Urinary bladder (tissue), 4 donors: ENCODE measurements at places on chromosomes 2 and 18. TPM values are rescaled to one million over a fixed set of nuclear protein-coding genes. Genes with fewer than 3 reads are reported as not detected.
A peak's percentile ranks its signal among the peaks of the same experiment; 100 is the strongest.

DNA sequence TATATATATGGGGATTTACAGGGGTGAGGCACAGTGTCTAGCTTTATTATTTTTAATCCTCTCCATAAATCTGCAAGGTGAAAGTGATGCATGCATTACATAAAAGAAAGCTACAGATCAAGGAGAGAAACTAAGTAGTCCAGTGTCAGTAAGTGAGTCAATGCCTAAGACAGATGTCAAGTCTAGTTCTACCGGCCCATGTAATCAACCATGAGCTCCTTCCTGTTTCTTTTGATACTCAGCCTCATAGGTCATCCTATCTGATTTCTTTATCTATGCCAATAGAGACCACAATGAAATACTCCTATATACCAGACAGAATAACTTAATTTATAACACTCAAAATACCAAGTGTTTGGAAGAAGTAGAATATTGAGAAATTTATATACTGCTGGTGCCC is 20.2 kb upstream of the GYPC start:
- DNase-seq, result no peak

GRCh38 chr18:24602201-24602600 is 141.8 kb downstream of the HRH4 start:
- no peak for DNase-seq

GRCh38 chr2:176107731-176108181 is 676 bp downstream of the HOXD11 start:
- no peak for DNase-seq

DNA sequence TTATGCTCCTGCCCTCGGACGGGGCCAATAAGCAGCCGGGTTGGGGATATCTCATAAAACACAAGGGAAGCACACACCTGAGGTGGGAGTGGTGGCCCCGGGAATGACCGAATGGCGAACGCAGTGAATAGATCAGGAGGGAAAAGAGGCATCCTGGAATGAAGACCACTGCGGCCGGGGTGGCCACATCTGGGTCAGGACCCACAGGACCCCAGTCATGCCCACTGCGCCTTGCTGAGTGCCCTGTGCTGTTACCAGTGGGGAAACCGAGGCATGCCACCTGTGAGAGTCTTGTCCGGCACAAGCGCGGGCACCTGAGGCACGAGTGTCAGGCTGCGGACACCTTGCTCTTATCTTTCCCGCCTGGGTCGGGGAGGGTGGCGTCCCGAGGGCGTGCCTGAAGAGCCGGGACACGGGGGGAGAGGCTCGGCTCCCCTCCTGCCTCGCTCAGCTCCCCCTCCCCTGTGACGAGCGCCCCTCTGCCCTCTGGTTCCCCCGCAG is 1.6 kb downstream of the PDCD1 start:
- no peak for DNase-seq

DNA sequence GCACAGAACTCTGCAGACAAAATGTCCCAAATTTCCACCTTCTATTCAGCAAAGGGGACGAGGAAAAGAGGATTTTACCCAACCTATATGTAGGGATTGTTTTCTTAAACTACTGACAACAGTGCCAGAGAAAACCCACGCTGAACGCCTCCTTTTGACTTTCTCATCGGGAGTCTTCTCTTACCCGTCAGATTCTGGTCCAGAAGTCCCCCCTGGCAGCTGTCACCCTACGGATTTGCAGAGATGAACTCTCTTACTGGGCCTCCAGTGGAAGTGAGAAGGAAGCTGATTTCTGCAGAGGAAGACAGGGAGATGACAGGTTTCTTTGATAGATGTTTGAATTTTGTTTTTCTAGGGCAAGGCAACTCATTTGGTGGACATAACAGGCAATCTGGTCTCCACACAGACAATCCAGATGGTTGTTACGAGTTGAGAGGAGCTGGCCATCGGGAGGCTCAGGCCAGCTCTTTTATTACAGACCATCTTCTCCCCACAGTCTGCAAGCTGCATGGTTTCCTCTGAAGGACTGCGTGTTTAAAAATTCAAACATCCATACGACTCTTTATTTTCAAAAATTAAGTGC is 804.3 kb downstream of the RNF144A start:
- DNase-seq, result no peak

DNA sequence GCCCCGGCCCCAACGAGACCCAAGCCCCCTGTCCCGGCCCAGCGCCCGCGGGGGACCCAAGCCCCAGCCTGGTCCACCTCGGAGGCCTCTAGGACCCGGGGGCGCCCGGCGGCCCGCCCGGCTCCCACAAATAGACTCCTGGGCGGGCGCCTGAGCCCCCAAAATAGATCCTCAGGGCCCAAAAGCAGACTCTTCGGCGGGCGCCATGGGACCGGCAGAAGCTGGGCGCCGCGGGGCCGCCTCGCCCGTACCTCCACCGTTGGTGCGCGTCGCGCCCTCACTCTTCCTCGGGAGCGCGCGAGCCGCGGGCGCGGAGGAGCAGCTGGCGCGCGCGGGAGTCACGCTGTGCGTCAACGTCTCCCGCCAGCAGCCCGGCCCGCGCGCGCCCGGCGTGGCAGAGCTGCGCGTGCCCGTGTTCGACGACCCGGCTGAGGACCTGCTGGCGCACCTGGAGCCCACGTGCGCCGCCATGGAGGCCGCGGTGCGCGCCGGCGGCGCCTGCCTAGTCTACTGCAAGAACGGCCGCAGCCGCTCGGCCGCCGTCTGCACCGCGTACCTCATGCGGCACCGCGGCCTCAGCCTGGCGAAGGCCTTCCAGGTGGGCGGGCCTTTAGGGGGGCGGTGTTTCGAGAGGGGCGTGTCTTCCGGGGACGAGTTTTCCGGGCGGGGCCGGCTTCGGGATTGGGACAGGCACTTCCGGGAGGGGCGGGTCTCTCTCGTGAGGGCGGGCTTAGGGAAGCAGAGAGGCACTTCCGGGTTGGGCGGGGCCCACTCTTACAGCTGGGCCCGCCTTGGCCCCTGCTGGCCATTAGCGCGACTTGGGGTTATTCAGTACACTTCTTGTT is 545 bp downstream of the DUSP28 start:
- DNase-seq, result peak; percentile 96

GRCh38 chr18:67041334-67041733 is 437.4 kb upstream of the CDH19 start:
- no peak for DNase-seq

DNA sequence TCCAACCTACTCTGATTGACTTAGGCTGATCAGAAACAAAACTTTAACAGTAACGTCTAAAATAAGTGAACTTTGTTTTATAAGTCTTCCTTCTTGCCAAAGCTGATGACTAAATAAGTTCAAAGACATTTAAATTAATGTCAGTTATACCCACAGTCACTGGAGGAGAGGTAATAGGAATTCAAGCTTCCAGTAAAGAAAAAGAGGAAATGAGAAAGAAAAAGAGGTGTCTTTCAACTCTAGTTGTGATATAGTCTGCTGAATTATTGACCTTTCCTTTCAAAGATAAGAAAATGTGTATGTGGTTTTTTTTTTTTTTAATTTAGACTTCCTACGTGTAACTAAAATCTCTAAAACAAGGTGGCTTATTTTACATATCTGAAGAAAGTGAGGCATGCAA is 191.5 kb downstream of the SLC8A1 start:
- no peak for DNase-seq

DNA sequence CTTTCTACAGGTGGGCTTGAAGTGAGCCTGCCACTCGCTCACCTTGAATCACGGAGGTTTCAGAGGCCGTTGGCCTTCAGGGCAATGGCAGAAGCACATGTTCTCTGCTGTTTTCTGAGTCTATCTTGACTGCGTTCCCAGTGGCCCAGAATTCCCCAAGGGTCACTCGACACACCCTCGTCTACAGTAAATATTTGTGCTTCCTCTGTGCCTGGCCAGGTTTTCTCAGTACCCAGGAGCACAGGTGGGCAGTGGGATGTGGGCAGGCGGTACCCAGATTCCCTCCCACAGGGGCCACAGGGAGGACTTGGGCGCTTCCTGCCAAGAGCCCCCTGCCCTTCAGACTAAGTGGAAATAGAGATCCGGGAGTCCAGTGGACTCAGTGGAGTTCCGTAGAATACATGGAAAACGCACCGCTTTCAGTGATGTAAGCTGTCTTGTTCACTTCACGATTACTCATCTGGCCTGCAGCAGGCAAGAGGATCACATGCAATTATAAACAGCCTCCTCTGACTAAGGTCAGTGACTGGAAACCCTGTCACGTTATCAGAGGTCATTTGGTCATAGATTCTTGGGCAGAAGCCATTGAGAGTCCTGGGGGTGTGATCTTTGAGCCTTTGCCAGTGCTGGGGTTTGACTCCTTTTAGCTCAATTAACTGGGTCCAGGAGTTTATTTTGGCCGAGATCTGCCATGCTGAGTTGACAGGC is 179.8 kb downstream of the NEDD4L start:
- no peak for DNase-seq

GRCh38 chr2:143574069-143574468 is 444.9 kb downstream of the ARHGAP15 start:
- DNase-seq, result no peak

DNA sequence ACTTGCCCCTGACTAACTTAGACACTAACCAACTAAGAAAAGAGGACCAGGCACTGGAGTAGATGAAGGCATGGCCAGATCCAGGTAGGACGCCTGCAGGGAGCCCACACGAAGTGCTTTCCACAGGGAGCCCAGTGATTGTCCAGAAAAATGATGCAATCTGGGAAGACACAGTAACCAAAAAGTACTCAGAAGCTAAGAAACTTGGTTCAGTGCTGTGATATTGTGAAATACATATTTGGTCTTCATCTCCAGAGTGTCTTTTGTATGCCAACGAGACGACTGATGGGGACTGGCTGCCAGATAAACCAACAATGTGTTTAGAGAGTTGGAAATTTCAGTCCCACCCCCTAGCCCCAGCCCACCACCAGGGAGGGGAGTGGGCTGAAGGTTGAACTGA is 135.0 kb downstream of the SP3 start:
- no peak for DNase-seq

- DNase-seq, result peak; percentile 59
These were observed 45.5 kb upstream of the LRRTM4 start for GRCh38 chr2:77567723-77568122.

DNA sequence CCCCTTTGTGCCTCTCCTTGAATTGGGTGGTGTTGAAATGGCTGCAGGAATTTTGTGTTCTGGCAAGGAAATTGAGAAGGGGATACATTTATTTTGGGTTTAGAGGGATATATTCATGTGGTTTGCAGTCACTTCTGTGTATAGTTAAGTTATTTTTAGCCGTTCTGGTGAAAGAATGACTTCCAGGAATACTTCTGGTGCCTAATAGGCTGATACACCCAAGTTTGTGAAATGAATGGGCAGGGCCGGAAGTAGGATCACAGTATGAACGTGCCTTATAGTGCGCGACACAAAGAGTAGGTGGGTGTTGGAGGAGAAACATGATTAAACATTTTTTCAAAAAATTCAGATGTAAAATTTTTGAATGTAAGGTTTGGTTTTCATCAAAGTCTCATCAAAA is 168.6 kb upstream of the ATP5MC3 start:
- DNase-seq, result no peak

DNA sequence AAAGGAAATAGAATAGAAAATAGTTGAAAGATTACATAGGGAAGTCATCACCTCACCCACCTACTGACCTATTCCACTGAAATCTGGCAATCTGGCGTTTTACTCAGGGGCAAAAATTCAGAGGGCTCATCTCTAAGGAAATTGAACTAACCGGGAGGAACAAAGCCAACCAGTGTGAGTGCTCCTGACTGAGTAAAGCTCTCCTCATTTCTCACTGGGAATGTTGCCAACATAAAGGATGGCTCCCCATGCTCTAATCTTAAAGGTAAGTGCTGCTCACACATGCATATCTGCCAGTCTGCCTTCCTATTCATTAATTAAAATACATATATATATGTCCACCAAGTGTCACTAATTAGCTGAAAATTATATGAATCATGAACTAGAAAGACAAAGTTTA is 13.5 kb upstream of the DOK6 start:
- no peak for DNase-seq

Gene PDE11A
- 1.3 TPM for total RNA-seq

Gene FSIP2
- 13.9 TPM for total RNA-seq

Gene HOXD3
- 5.2 TPM for total RNA-seq

Gene MALL
- total RNA-seq, result 24.4 TPM

Gene UGT1A1
- 1.9 TPM for total RNA-seq

Gene CCDC68
- 41.3 TPM for total RNA-seq

Gene TDRD15
- 3.8 TPM for total RNA-seq

Gene IL36RN
- total RNA-seq, result 0.26 TPM

Gene CNTNAP5
- 1.8 TPM for total RNA-seq

Gene GKN1
- not detected for total RNA-seq

Gene HNMT
- total RNA-seq, result 179 TPM
